ENCODE measurements at places on chromosomes 5 and 9.
A peak's percentile ranks its signal among the peaks of the same experiment; 100 is the strongest.

GRCh38 chr5:116145416-116145815 lies 60.6 kb downstream of the COMMD10 start:
- DNase-seq, result no peak

DNA sequence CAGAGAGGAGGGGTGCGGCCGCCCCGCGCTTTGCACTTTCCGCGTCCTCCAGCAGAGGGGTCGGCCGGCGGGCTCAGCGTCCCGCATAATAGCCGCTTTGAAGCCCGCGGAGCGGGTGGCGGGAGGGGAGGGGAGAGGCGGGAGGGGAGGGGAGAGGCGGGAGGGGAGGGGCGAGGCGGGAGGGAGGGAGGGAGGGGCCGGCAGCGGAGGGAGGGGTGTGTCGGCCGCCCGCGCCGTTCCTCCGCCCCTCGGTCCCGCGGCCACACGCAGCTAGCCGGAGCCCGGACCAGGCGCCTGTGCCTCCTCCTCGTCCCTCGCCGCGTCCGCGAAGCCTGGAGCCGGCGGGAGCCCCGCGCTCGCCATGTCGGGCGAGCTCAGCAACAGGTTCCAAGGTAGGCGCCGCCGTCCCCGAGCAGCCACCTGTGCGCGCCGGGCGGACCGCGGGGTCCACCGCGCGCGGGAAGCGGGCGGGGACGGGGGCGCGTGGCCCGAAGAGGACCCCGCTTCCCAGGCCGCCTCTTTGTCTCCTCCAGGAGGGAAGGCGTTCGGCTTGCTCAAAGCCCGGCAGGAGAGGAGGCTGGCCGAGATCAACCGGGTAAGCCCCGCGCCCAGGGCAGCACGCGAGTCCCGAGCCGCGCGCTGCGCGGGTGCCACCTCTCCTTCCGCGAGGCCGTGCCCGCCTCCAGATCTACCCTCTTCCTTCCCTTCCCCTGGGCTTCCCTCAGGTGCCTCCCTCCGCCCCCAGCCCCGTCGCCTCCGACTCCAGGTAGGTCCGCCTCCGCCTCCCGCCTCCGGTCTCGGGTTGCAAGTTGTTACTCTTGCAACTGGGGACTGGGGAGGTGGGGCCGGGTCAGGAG lies at the start of gene AIF1L:
AIF1L (plus strand) TSS at position 263 of the 857 bp plus-strand sequence; CDS start at position 362, 99 bp downstream.
- DNase-seq, result no peak

DNA sequence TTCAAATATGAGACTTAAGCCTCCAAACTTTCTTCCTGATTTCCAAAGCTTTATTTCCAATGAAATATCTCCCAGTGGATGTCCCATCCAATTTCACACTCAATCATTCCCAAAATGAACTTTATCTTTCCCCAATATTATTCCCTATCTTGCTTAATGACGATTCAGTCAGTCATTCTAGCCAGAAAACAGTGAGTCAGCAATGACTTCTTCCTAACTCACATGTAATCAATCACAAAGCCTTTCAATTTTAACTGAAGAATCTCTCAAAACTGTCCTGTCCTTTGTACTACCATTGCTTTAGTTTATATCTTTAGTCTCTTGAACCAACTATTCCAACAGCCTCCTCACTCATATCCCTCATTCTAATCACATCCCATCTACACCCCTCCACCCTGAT lies 34.9 kb downstream of the NSA2 start:
- no peak for DNase-seq

DNA sequence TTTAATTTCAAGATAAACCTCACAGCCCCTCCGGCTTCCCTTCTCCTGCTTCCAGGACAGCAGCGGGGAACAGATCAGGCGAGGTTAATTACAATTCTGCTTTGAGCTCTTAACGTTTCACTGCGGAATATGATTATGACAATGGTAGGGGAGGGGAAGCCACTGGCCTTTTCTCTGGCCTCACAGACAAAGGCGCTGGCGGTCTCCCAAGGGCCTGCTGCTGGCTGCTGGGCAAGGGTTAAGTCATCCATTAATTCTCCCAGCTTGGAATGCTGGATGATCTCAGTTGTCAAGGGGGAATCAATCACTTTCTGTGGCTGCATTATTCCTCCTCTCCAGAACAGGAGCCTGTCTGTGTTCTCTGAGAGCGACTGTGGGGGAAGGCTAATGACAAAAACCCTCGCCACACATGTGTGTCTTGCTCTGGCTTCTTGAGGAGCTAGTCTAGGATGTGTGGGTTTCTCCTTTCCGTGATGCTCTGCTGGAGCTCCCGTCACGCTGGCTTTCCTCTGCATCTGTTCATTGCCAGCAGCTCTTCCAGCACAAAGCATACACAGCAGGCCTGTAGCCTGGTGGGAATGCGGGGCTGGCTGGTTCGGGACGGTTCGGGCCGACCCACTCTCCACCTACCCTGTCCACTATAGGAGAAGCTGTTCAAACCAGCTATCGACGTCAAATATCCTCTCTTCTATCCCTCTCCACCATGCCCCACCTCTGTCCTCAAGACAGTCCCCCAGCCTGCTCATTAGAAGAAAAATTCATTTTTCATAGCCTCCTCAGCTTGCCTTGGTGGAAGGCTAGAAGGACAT lies 82.8 kb downstream of the DCP2 start:
- DNase-seq, result no peak

DNA sequence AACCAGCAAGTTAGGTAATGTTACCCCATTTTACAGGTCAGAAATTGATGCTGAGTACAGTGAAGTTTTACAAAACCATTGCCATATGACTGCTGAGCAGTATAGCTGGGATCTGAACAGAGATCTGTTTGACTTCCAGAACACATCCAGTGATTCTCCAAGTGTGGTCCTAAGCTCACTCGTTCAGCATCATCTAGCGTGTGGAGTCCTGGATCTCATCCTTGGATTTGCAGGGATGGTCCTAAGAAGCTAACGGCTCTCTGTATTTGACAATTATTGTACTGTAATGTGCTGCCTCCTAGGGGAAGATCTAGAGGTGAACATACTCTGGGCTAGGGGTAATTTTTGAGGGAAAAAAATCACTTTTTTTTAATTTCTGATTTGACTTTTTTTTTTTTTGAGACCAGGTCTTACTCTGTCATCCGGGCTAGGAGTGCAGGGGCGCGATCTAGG lies 1.4 kb downstream of the SLC26A2 start:
- no peak for DNase-seq

GRCh38 chr9:97475059-97475458 lies 26.4 kb upstream of the TMOD1 start:
- no peak for DNase-seq

DNA sequence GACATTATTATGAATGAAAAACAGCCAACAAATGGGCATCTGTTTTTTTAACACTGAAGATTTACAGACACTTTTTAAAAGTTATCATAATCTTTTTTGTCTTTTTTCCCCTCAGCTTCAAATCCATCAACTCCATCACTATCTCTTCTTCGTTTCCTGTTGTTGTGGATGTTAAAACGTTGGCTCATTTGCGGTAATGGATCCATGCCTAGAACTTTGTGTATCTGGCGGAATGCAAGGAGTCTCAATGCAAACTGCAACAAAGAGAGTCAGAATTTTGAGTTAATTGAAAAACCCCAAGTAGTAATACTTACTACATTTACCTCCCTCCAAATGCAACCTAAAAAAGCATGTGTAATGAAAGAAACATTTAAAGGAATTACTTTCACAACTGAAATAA lies 42.9 kb upstream of the MTMR12 start:
- no peak for DNase-seq

GRCh38 chr9:20476912-20477521 lies 145.3 kb downstream of the MLLT3 start:
- DNase-seq, result no peak

DNA sequence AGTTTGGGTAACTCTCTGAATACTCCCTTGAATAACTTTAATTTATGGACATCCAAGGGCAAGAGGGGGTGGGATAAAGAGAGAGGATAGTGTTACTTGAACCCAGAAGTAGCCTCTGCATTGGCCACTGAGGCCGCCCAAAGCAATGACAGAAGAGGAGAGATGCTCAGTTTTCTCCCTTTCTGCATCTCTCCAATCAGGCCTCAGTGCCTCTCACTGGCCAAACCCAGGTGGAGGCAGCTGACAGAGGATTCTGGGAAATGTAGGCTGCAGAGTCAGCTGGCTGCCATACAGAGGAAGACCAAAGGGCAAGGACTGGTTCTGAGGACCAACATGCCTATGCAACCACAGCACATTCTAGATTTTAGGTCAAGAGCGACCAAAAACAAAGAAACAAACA lies 719.4 kb downstream of the MAT2B start:
- DNase-seq, result no peak

DNA sequence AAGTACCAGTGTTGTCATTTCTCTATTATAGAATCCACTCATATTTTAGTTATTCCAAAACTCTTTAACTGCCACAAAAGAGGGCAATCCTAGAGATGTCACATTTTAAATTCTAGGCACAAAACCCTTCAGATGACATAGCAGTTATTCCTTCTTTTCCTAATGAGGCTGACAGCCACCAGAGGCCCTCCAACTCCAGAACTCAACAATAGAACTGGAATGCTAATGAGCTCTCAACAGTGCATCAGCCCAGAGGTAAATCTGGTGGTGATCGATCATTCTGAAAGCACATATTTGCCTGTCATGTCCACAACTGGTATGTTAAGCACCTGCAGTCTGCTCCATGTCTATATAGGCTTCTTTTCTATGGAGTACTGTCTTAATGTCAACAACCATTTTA lies 40.2 kb upstream of the RAB3C start:
- DNase-seq, result no peak

- DNase-seq, result peak; percentile 63
Observed at GRCh38 chr5:126777257-126777974, 480 bp downstream of the LMNB1 start.

DNA sequence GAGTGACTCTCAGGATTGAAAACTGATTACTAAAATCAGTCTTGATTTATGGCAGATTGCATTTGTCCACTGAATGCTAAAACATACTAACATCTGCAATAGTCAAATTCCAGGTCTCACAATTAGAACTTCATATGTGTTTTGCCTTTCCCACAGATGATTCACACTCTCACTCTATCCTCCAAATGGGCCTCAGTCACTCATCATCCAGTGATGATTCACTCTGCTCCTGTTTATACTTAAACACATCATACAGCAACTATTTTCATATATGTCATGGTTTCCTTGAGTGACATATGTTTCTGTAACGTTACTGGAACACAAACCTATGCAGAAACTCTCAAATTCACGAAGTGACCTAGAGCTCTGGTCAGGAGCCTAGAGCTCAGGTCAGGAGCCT lies 512.9 kb downstream of the HINT1 start:
- no peak for DNase-seq

DNA sequence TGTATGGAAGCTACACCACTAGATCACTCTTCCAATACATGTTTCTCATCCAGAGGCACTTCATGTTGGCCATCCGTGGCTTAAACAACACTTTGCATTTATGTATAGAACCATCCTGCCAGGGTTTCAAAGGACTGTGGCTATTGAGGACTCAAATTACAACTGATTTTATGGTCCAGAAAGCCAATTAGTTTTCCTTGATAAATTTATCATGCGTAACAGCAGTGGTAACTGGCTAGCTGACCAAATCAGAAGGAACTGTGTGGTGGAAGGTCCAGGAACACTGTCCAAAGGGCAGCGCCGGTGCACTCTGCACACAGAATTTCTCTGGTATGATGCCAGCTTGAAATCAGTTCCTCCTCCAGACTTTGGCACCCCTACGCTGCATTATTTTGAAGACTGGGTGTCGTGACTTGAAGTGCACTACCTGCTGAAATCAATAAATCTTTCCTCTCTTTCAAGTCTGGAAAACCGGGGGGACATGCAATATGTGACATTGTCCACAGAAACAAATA lies 69.3 kb upstream of the TMEM252 start:
- DNase-seq, result no peak

DNA sequence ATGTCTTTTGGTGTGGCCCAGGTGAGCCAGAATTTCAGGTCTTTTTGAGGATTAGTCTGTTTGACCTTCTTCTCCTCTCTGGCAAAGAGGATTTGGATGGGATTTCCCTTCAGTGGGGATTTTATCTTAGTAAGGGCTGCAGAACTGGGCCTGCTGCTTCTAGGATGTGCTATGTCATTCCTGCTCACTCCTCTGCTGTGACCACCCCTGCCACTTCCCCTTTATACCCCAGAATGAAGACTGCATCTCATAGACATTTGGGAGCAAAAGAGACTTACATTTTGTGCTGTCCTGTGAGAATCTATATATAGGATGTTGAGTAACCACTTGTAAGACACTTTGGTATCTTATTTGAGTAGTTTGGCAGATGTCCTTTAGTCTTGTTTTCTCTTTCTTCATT lies 76.2 kb downstream of the ARHGAP26 start:
- no peak for DNase-seq

DNA sequence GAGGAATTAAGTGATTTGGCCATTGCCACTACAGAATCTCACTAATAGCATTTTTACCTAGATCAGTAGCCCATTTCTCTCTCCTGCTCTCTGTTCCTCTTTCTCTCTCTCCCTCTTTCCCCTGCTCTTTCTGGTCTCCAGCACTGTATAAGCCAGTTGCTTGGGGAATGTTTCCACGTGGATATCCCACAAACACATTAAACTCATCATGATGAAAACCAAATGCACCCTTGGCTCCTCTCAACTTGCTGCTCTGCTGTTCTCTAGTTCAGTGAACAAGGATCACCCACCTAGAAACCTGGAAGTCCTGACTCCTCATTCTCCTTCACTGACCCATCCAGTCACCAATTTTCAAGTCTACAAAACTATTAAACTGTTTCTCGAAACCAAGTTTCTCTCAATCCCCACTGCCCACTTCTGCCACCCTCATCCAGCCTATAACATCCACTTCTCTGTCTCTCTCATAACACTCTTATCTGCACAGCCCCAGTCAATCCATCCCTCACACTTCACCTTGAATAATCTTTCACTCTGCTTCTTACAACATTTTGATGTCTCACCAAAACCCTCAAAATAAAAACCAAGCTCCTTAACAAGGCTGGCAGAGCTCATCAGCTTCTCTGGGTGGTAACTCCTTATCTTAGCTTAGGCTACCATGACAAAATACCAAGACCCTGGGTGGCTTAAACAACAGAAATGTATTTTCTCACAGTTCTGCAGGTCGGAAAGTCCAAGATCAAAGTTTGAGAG lies 79.3 kb downstream of the ARL15 start:
- no peak for DNase-seq

- no peak for DNase-seq
Observed at GRCh38 chr9:90034071-90034470, 429.3 kb downstream of the GADD45G start.

- no peak for DNase-seq
Observed at GRCh38 chr9:99335280-99335679, 113.2 kb downstream of the SEC61B start.

DNA sequence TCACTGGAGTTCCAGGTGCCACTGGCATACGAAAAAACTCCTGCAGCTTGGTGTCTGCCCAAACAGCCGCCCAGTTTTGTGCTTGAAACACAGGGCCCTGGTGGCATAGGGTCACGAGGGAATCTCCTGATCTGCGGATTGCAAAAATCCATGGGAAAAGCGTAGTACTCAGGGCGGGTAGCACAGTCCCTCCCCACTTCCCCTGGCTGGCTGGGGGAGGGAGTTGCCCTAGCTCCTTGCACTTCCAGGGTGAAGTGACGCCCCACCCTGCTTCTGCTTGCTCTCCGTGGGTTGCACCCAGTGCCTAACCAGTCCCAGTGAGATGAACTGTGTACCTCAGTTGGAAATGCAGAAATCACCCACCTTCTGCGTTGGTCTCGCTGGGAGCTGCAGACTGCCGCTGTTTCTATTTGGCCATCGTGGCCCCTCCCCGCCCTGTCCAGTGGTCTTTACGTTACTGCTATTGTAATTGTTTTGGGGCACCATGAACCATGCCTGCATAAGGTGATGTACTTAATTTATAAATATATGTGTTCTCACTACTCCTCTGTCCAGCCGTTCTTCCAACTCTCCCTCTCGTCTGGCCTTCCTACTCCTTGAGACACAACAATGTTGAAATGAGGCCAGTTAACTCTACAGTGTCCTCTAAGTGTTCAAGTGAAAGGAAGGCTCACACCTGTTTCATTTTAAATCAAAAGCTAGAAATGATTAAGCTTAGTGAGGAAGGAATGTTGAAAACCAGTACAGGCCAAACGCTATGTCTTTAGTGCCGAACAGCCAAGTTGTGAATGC lies 65.9 kb downstream of the CCDC171 start:
- DNase-seq, result no peak
